RKO (cell line): ENCODE measurements at places on chromosomes 7 and 10.

- DNase-seq = no peak
These were observed 13.3 kb downstream of the ZCCHC24 start for GRCh38 chr10:79431891-79432831.

DNA sequence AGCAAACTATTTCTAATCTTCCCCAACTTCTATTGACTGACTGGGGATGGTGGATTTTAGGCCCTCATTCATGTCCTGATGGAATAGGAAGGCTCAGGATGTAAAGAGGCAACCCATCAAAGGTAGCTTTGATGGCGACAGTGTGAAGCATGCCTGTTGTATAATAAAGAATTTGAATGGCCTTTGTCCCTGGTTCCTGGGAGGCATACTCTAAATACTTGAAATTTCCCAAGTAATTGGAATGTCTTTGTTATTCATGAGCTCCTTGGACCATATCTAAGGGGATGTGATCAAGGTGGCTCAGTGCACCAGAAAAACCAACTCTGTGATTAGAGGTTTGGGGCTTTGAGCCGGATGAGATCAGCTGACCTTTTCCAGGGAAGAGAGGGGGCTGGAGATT lies 264.5 kb upstream of the NEBL start:
- no peak for DNase-seq

DNA sequence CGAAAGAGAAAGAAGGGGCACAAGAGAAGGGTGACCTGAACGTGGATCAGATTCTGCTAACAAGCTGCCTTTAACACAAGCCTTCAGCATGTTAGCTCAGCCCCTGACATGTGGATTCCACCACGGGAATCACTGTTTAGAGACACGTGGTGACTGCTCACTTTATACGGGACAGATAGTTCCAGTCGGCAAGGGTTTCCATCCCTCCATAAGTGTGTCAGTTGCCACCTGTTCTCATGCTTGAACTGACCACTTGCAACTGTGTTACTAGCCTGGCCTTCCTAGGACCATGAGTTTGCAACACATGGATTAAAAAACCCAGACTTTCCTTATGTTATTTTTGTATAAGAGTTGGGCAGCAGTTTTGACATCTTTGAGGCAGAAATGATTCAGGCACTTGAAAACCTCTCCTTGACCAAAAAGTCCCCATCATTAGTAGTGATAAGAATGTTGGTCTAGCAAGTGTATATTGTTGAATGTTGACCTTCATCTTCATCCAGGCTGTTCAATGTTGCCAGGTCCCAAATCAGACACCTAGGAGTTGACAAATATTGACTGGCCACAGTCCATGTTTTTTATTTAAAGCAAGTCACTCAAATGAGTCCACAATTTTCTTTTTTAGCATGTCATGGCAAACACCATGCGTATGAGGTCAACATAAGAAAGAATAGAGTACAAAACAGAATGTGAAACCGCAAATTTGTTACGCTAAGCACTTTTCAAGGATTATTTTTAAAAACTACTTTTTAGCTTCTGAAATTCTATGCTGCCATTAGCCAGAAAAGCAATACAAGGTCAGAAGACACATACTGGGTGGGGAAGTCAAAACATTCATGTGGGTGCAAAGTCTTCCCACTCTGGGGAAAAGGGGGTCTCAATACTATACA lies 101.6 kb downstream of the ABLIM1 start:
- no peak for DNase-seq

DNA sequence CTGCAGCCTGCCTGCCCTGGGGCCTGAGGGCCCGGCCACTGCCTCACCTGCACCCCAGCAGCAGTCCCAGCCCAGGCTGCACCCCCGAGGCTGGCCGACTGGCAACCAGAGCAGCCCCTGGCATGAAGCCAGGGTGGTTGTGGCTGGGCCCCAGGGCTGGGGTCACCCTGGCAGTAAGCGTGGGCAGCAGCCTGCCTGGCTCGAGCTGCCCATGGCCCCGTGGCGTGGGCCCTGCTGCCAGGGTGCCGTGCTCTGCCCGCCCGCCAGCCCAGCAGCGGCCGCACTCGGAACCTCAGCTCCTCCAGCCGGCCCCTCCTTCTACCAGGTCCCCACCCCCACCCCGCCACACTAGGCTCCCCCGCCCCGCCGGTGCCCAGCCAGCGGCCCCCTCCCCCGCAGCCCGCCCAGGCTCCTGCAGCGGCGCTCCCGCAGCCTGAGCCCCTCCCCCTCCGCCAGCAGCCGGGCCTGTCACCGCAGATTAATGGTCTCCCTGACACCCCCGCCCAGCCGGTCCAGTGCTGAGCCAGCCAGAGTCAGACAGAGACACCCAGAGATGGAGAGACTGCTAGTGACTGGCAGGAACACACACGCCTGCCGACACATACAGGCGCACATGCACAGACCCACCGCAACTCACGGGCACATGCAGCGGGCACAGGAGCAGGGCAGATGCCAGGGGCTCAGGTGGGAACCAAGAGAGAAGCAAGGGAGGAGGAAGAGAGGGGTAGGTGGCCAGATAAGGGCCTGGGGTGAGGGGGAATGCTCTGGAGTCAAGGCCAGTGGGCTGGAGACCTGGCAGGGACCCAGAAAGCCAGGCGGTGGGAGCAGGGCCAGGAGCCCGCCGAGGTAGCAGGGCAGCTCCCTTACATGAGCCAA lies 22.4 kb downstream of the KCNH2 start:
- DNase-seq = no peak

- DNase-seq = no peak
These were observed 25.3 kb upstream of the DDC start for GRCh38 chr7:50590535-50590934.

- DNase-seq = no peak
These were observed 330.3 kb upstream of the NPSR1 start for GRCh38 chr7:34327681-34328080.

GRCh38 chr7:41769162-41769561 lies 66.3 kb upstream of the INHBA start:
- no peak for DNase-seq
